ENCODE measurements at places on chromosomes 4 and X.
A peak's percentile ranks its signal among the peaks of the same experiment; 100 is the strongest.

- DNase-seq = no peak
Observed at GRCh38 chrX:48461830-48462229, 8.2 kb downstream of the SLC38A5 start.

- no peak for DNase-seq
Observed at GRCh38 chrX:108036298-108036973, 8.4 kb upstream of the VSIG1 start.

DNA sequence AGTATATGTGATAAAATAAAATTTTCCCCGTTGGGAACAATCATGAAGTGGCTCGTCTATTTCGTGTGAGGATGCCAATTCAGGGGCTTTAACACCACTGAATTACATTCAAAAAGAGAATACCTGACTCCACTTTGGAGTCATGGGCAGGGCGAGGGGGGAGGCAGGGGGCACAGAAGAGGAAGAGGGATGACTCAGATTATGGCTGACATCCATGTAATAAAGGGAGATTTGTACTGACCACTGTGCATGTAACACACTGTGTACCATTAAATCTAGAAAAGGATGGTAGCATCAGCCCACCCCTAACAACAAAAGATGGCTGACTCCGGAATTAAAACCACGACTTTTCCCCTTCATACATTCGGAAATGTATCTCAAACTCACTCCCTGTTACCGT lies 1.3 kb downstream of the SLC9A7 start:
- DNase-seq = no peak

- no peak for DNase-seq
Observed at GRCh38 chrX:29787656-29788055, 427.7 kb upstream of the MAGEB2 start.

GRCh38 chr4:10734697-10735096 lies 50.1 kb upstream of the CLNK start:
- DNase-seq = no peak

- no peak for DNase-seq
Observed at GRCh38 chr4:77002321-77003107, 53.0 kb downstream of the SEPTIN11 start.

DNA sequence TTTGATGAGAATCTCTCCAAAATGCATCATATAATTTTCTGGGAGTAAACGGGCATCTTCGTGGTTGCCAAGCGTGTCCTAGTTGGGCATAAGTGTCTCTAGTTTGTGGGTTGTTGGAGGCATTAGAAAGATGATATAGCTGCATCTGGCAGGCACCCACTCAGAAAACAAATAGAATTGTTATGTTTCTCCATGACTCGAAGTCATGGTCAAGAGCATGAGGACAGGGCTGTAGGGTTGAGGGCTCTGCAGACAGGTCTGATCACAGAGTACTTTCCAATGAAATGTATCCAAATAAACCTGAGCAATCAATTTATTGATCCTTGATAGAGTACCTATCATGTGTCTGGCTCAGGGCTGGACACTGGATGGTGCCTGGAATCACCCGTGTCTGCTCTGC lies 82.7 kb downstream of the SORCS2 start:
- DNase-seq = no peak

GRCh38 chr4:31343061-31343460 lies 622.9 kb downstream of the PCDH7 start:
- no peak for DNase-seq

DNA sequence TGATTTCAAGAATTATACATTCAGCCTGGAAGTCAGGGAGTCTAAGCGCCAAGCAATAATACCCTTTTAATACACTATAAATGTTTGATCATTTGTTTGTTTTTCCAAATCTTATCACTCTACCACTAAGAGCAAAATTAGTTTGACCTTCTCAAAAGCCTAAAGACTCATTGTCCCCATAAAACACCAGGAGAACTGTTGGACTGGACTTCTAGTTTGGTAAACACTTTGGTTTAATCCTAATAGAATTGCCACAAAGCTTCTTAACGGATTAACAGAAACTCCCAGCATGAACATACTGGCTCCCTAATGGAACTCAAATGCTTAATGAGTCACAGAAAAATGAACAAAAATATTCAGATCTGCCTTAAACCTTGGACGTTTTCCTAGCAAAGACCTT lies 34.9 kb downstream of the SYTL5 start:
- no peak for DNase-seq

DNA sequence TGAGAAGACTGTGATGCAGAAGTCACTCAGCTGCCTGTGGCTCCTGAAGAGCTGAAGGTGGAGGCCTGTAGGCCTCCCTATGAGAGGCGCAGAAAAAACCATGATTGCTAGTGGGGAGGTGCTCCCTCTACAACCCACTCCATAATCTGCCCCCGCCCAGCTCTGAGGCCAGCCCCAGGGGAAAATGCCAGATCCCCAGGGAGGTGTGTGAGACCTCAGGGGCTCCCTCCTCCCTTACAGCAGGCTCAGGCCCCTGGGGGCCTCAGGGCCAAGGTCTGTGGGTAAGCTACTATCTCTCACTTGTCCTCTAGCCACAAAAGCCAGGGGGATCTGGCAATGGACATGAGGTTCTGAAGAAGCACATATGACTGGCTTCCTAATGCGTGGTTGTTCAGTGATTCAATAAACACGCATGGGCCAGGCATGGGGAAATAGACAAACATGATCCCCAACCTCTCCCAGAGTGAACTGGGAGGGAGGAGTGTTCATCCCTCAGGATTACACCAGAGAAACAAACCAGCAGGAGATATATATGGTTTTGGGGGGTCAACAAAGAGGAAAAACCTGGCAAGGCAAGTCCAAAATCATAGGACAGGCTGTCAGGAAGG lies 51.0 kb upstream of the MTM1 start:
- no peak for DNase-seq

DNA sequence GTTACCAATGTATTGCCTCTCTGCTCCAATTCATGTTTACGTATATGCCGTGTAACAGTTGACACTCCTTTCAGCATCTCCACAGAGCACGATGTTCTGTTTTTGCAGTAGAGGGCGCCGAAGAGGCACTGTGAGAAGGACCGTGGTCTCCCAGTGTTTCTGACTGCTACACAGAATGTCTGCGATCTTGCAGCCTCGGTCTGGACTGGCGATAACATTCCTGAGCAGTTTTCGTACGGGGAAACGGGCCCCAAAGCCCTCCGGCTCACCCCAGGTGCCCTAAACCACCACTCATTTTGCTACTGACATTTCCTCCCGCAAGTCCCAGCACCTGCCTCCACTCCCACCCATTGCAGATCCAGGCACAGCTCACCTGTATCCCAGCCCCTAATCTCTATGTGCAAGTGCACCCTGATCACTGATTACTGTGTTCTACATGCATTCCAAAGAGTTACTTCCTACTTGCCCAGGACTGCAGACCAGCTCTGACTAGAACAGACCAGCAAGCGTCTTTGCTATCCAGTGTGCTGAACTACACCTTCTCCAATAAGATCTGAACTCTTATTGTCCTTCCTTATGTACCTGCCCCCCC lies 12.4 kb upstream of the NFXL1 start:
- DNase-seq = peak; percentile 74

GRCh38 chrX:71228063-71228642 lies 5.1 kb downstream of the GJB1 start:
- DNase-seq = no peak

DNA sequence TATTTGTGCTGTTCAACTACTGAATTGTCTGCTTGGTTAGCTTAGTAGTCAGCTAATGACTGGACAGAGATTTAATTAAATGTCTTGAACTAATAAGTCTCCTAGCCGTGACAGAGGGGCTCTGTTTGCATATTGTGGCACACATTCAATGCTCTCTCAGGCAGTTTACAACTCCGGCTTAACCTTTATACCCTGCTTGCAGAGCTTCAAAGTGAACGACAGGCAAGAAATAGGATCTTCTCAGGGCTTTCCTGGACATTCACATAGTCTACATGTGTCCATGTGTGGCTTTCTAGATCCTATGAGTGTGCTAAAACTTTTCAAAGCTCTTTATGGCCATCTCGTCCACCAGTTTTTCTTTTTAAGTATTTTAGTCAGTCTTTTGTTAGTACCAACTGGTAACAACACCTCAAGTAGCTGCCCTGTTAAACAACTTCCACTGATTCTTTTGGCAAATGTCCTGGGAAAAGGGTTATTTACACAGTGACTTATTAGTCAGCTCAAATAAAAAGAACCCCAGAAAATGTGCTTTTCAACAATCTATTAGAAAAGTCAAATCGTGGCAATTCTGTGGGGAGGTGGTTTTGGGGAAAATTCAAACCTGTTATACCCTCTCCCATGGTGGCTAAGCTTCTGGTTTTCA lies 28.6 kb downstream of the OR13H1 start:
- DNase-seq = no peak

GRCh38 chr4:167956676-167957075 lies 135.7 kb upstream of the ANXA10 start:
- no peak for DNase-seq

DNA sequence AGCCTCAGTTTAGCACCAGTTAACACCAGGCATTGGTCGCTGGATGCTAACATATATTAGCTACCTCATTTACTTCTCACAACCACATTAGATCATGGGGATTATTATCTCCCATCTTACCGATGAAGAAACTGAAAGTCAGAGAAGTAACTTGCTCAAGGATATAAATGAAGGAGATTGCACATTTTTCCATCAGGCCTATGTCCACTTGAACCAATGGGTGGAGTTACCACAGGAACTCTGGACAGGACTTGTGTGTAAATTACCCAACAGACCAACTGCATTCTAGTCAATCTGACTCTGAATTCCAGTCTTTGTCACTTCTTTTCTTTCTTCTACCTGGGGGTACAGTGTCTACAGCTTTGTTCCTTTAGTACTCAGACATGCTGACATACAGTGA lies 1.8 kb downstream of the LNX1 start:
- DNase-seq = no peak

DNA sequence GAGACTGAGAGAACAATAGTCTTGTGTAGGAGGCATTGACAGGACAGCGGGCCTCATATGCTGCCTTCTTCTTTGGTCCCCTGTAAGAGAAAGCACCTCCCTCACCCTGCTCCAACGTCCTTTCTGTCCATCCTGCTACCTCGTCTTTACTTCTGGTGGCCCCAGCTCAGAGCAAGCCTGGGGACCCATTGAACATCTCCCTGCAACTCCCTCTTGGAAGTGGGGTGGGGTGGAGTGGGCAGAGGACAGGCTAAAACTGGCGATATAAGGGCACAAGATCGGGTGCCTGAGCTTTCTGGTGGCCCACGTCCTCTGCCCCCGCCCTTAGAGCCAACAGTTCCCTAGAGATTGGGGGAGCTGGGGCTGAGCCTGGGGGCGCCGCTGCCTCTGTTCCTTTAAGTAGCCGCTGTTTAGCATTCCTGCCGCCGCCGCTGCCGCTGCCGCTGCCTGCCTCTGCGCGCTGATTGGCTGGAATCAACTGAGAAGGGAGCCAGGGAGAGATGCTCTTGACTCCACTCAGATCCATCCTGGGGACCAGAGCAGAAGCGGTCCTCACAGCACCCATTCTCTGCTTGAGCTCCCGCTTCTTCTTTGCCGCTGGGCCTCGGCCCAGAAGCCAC lies at the start of gene DLG3:
Gene DLG3 (plus strand): TSS at position 510 of the 620 bp plus-strand sequence. CDS start 367 bp downstream, outside the sequence.
- DNase-seq = no peak

DNA sequence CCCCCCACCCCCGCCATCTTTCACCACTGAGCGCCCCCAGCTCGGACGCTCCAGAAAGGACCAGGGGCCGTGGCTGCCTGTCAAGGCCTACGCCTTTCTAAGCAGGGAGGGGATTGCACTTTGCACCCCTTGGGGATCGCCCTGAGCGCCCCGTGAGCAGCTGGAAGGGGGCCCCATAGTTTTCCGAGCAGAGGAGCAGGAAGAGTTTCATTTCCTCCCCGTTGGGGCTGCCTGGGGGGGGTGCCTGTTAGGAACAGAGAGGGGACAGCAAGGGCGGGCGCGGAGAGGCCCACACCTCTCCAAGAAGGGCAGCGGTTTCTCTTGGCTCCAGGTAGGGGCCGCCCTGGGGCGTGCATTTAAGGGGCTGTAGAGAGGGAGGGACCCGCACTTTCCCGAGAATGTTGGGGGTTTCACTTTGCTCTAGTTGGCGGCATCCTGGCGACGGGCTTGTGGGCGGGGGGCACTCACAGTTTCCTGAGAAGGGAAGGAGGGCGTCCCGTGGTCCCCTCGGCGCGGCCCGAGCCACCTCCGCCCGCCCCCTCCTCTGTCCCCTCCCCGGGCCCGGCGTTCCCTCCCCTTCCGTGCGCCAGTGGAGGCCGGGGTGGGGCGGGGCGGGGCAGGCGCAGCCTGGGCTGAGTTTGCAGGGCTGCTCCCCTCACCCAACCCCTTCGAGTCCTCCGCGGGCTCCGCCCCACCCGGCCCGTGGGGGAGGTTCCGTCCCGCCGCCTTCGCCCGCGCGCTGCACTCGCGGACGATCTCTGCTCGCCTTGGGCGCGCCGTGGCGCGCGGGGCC lies 82.3 kb upstream of the CD99 start:
- DNase-seq = peak; percentile 85

- DNase-seq = no peak
Observed at GRCh38 chr4:37322122-37322521, 77.6 kb downstream of the NWD2 start.

DNA sequence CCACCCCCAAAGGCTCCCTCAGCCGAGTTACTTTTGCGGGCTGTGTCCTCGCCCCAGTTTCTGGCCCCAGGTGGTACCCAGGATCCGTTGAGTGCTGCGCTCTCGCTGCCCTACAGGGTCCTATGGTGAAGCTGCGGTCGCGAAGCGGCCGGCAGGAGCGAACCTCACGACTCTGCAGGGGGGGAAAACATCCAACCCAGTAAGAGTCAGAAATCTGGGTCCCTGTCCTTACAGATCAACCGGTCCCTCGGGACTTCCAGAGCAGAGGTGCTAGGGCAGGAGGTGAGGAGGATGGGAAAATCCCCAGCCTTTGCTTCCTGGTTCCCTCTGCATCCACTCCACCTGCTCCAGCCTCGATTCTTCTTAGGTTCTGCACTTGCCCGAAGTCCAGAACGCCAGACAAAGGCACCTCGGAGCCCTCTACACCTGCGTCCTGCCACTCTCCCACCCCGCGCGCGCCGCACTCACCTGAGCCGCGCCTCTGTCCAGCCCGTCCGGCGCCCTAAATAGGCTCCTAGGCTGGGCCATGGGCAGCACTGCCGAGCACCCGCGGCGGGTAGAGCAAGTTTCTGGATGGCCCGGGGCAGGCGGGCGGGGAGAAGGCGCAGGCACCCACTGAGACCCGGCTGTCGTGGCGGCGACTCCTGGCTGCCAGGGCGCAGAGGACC lies at the start of gene HS3ST1:
Gene HS3ST1 (minus strand): TSS at position 664 of the 668 bp plus-strand sequence. CDS start 28,889 bp downstream, outside the sequence.
- DNase-seq = no peak

- peak; percentile 57 for DNase-seq
Observed at GRCh38 chr4:111986095-111986494, 159.2 kb upstream of the FAM241A start.

DNA sequence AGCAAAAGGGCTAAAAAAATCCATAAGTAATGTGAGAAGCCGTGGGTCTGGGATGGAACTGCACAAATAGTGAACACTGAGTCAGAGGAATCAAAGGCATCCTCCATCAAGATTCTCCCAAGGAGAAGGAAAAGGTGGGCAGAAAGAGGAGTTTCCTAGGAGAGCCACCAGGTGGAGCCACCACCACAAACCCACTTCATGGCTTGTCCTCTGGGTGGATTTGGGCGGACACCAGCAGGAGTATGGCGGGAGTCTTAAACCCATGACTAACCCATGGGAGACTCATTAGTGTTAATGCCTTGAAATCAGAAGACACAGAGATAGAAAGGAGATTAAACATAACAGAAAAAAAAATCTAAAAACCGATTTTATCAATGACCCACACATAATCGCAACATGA lies 147.7 kb downstream of the SH3KBP1 start:
- DNase-seq = peak; percentile 71
